ENCODE measurements at places on chromosomes 12 and 14.
A peak's percentile ranks its signal among the peaks of the same experiment; 100 is the strongest.

GRCh38 chr14:59771577-59771976 is 99.0 kb downstream of the RTN1 start:
- no peak for DNase-seq

- no peak for DNase-seq
Measured at GRCh38 chr12:3712209-3712992, 40.5 kb downstream of the CRACR2A start.

DNA sequence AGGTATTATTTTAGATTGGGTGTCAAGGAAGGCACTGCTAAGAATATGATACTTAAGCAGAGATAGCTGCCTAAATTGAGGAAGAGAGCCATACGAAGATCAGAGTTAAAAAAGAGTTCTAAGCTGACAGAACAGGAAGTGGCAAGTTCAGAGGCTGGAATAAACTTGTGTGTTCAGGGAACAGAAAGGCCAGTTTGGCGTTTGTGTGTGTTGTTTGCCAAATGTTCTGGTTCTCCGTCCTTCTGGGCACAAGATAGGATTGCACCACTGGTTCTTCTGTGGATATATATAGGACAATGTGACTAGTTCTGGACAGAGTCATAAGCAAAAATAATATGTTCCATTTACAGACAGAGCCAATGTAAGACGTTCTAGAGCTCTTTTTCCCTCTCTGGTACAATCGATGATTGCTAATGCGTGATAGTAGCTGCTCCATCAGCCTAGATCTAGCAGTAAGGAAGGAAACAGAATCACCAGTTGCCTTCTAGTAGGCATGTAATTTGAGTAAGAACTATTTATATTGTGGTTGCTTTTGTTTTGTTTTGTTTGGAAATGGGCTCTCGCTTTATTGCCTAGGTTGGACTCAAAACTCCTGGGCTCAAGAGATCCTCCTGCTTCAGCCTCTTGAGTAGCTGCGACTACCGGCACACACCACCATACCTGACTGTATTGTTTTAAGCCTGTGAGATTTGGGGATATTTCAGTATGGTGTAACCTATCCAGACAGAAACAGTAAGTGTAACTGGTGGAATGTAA is 7.4 kb downstream of the BBS10 start:
- no peak for DNase-seq

- DNase-seq: peak; percentile 55
Measured at GRCh38 chr12:93571365-93571924, 1.0 kb upstream of the SOCS2 start.

GRCh38 chr12:100706033-100706432 is 88.5 kb upstream of the ANO4 start:
- DNase-seq: no peak

- peak; percentile 49 for DNase-seq
Measured at GRCh38 chr12:113161415-113162016, 12.0 kb downstream of the CFAP73 start.

GRCh38 chr12:32535288-32535999 is 136.1 kb downstream of the FGD4 start:
- DNase-seq: no peak

GRCh38 chr14:99159341-99160340 is 112.4 kb downstream of the BCL11B start:
- no peak for DNase-seq

DNA sequence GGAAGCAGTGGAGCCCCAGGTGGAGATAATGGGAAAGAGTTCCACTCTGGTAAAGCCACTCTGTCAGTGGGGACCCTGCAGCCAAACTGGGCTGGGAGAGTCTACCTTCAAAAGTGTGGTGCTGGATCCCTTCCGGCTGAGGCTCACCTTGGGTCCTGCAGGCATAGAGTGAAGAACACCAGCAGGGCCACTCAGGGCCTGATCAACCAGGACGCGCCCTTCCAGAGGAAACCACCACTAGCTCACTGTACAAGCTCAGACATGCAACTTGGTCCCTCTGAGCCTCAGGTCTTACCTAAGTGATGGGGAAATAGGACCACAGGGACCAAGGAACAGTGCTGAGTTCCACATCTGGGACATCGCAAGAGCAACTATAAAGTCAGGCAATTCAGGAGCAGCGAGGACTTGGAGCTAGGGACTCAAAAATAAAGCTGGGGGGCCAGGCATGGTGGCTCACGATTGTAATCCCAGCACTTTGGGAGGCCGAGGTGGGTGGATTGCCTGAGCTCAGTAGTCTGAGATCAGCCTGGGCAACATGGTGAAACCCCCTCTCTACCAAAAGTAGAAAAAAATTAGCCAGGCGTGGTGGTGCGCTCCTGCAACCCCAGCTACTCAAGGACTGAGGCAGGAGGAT is 5.9 kb upstream of the PRPH start:
- no peak for DNase-seq

- no peak for DNase-seq
Measured at GRCh38 chr12:12823300-12823699, 10.2 kb downstream of the DDX47 start.

GRCh38 chr14:101098641-101099040 is 195.1 kb upstream of the RTL1 start:
- no peak for DNase-seq

GRCh38 chr12:101042211-101042610 is 167.8 kb downstream of the SLC5A8 start:
- no peak for DNase-seq

DNA sequence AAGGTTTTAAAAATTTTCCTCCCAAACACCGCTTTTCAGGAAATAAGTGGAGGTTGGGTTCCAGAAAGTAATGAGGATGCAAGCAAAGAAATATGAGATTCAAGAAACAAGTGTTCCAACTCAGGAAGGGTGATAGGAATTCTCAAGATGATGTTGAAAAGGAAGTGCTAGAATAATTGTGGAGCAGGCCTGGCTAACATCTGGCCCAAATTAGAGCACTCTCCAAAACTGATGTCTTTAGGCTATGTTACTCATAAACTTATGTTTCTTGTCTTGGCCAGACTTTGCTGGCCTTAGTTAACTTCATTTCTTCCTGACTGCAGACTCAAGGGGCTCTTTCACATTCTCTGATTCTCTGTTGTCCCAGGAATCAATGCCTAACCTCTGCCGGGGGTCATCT is 116.3 kb downstream of the TMTC3 start:
- DNase-seq: no peak

- DNase-seq: peak; percentile 49
Measured at GRCh38 chr14:70013271-70013873, 134.2 kb downstream of the SMOC1 start.

GRCh38 chr12:1859643-1860042 is 39.3 kb downstream of the LRTM2 start:
- DNase-seq: no peak

- no peak for DNase-seq
Measured at GRCh38 chr14:66802962-66803361, 295.0 kb downstream of the GPHN start.

DNA sequence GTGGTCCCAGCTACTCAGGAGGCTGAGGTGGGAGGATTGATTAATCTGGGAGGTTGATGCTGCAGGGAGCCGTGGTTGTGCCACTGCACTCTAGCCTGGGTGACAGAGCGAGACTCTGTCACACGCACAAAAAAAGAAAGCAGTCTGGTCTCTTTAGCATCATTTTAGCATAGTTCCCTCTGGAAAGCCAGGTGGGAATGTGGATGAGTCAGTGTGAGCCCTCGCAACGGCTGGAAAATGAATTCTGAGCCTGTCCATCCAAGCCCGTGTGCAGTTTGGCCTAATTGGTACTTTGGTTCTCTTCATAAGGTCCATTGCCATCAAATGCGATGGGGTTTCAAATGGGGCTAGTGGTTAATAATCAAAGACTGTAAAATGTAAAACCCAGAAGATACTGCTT is 2.4 kb downstream of the MYL2 start:
- DNase-seq: no peak

DNA sequence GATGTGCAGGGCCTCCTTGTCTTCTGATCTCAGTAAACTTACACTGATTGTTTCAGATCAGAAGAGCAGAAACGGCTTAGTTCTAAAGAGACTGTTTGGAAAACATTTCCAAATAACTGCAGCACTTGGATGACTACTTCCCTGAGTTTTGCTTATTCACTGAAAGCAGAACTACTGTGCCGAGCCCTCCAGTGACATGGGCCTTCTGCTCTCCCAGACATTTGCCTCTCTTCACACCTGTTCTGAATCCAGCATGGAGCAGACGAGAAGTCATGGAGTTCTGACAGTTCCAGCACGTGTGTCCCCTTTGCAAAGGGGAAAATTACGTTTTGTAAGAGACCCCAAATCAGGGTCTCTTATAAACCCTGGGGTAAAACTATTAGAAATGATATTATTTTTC is 31.4 kb downstream of the ETNK1 start:
- DNase-seq: no peak

- no peak for DNase-seq
Measured at GRCh38 chr12:110282956-110283817, 2.1 kb downstream of the ATP2A2 start.

DNA sequence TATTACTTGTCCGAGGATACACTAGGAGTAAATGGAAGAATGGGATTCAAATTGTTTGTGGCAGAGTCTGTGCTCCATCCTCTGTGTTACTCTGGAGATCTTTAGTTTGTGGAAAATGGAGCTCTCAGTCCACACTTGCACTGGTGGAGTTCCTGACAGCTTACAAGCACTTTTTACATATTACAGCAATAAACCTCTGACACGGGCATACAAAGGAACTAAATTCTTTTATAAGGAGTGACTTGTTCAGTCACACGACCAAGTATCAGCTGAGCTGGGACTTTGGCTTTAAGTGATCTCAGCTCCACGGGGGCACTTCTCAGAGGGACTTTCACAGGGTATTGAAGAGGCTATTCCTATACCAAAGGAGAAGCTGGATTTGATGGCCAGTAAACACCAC is 417.5 kb downstream of the LRIG3 start:
- no peak for DNase-seq

GRCh38 chr12:41905073-41905758 is 239.5 kb downstream of the GXYLT1 start:
- DNase-seq: no peak

GRCh38 chr12:111664961-111665865 is 20.5 kb downstream of the BRAP start:
- DNase-seq: no peak

GRCh38 chr12:77979597-77980250 is 149.0 kb downstream of the NAV3 start:
- no peak for DNase-seq

GRCh38 chr14:100694579-100695422 is 31.9 kb upstream of the DLK1 start:
- no peak for DNase-seq

DNA sequence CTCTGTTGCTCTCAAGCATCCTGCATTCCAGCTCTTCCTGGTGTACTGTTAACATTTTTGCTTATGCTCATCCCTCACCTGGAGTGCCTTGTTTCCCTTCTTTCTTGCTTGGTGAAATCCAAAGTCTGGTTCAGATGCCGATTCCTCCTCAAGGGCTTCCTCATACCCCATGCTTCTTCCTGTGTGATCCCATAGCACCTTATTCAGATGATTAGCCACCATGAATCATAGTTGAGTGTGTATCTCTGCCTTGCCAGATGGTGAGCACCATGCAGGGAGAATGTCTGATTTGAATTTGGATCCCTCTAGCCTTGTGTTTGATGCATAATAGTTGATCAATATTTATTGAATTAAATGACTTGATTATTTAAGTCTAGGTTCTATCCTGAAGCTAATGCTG is 39.4 kb upstream of the ANO4 start:
- DNase-seq: no peak

DNA sequence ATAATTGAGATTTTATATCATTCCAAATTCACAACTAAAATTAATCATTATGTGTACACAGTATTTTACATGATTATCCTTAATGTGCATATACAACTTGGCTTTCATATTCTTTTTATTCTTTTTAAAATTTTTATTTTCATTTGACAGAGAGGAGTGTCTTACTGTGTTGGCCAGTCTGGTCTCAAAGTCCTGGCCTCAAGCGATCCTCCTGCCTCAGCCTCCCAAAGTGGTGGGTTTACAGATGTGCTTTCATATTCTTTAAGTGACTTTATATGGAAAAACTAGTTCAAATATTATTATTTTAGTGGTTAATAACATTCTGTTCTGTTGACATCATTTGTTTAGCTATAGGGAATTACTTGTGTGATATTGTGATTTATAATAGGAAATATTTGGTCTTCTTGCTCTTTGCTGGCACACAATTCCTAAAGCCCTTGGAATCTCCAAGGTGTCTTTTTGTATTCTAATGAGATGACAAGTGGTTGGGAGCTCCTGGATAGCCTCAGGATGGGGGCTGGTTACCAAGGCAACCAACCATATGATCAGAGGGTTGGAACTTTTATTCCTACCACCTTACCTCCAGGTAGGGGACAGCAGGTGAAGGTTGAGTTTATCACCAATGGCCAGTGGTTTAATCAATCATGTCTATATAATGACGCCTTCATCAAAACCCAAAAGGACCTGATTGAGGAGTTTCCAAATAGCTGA is 16.0 kb upstream of the ZNF410 start:
- DNase-seq: no peak

- no peak for DNase-seq
Measured at GRCh38 chr14:88823968-88824313, 510 bp upstream of the TTC8 start.

DNA sequence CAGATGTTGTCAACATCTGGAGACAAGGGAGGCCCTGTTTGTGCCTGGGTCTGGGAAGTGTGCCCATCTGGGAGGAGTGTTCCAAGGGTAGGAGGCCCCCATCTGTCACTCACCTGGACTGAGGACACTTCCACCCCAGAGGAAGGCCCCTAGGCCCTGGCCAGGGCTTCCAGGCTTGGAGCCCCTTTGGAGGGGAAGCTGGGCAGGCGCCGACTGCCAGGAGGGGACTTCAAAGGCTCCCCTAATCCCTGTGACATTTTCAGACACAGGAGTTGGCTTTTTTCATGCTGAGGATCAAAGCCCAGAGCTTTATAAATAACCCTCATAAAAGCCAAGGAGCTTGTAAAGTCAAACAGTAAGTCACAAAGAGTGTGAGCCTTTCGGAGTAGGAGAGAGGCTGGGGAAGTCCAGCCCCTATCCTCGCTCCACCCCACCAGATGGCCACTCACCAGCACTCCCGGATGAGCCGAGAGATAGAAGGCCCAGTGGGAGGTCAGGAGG is 17.6 kb upstream of the FAM222A start:
- no peak for DNase-seq

DNA sequence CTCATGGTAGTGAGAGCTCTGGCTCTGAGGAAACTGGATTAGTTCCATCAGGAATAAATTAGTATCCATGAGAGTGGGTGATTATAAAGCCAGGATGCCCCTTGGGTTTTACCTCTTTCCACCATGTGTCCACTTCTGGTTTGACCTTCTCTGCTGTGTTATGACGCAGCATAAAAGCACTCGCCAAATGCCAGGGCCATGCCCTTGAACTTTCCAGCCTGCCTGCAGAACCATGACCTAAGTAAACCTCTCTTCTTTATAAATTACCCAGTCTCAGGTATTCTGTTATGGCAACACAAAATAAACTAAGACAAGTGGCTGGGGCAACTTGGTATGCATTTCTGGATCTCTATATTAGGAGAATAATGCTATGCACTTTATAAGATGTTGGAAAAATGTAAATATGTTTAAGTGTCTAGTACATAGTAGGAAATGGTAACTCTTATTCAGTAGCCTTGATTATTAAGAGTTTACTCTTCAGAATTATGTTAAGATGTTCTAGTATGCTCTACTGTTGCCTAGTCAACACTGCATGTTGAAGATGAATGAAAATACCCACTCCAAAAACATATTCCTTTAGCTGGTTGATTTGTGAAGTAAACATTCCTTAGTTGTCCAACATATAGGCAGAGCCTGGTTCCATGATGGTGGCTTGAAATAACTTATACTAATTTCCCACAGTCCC is 455.6 kb upstream of the TMPO start:
- no peak for DNase-seq

Measured in activated CD4-positive, alpha-beta T cell treated with anti-CD3 and anti-CD28 coated beads, Interleukin-10, Interleukin-2, amounts not matched to agents 100 ng/mL and 50 ng/mL, durations not matched to agents 16 hours and 8 hours (primary cell).